Effector memory CD8-positive, alpha-beta T cell (primary cell): ENCODE measurements at places on chromosomes 4 and X.

GRCh38 chr4:96228463-96228862 is 388.6 kb downstream of the PDHA2 start:
- no peak for DNase-seq

- no peak for DNase-seq
These were observed 323.6 kb downstream of the SLITRK2 start for GRCh38 chrX:146141221-146141620.

DNA sequence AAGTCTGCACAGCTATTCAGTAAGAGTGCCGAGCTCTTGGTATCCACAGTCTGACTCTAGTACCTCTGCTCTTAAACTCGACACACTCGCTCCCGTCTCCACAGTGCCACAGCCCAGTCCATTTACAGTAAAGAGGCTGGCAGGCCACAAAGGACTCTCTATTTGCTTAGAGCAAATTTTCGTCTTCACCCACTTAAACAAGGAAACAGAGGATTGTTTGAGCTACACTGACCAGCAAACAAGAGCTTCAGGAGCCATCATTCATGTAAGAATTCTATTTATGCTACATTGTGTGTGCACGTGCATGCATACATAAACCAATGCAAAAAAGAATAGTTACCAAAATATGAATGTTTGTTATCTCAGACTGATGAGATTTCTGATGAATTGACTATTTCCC is 290.2 kb downstream of the USP46 start:
- no peak for DNase-seq

DNA sequence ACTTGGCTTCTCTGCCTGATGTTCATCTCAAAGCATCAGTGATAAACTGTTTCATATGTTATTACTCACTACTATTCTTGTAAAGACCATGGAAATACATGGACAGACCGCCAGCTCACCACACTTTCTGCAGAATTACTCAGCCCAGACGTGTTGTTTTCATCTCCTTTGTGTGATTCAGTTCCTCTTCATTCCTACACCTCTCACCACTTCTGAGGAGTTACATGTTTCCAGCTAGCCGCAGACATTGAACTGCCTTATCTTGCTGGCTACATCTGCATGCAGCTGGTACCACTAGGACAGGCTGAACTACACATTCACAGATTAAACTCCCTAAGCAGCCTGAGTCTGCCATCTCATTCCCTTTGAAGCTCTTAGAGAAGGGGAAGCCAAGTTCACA is 443.2 kb upstream of the FGF16 start:
- no peak for DNase-seq

DNA sequence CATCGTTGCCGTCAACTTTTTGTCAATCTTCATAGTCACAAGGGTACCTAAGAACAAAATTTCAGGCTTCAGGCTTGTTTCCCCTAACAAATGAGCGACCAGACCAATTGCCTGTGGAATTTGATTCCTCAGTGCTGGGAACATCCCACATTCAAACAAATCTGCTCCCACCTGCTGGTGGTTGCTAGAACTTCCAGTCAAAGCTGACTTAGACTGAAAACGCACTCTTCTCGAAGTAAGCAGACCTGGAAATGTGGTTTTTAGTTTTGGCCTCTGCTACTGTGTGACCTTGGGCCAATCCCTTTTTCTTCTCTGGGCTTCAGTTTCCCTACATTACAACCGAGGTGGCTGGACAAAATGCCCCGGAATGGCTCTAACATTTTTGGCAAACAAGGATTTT is 1.8 kb upstream of the GABRQ start:
- no peak for DNase-seq

DNA sequence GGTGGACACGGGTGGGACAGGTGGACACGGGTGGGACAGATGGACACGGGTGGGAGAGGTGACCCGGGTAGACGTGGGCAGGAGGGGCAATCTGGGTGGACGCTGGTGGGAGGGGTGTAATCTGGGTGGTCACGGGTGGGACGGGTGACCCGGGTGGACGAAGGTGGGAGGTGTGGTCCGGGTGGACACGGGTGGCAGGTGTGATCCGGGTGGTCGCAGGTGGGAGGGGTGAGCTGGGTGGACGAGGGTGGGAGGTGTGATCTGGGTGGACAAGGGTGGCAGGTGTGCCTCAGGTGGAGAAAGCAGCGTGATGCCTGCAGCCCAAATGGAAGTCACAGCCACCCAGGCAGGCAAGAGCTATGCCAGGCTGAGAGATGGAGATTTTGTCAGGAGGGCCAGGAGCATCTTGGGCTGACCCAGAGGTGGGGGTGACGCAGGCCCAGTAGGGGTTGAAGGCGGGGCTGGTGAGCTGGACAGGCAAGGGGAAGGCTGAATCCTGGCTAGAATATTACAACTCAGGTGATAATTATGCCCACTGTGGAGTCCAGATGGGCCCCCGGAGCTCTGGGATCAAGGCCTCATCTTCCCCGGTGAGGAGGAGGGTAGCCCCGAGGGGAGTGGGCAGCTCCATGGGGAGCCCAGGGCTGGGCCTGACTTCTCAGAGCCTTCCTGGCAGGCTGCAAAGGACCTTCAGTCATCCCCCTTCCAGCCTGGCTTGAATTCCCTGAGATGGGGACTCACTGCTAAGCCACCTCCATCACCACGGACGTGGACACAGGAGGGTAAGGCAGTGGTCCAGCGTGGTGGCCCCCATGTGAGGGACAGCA is 100.0 kb downstream of the ADRA2C start:
- DNase-seq, result no peak
